ENCODE measurements at places on chromosomes 1 and 21.

DNA sequence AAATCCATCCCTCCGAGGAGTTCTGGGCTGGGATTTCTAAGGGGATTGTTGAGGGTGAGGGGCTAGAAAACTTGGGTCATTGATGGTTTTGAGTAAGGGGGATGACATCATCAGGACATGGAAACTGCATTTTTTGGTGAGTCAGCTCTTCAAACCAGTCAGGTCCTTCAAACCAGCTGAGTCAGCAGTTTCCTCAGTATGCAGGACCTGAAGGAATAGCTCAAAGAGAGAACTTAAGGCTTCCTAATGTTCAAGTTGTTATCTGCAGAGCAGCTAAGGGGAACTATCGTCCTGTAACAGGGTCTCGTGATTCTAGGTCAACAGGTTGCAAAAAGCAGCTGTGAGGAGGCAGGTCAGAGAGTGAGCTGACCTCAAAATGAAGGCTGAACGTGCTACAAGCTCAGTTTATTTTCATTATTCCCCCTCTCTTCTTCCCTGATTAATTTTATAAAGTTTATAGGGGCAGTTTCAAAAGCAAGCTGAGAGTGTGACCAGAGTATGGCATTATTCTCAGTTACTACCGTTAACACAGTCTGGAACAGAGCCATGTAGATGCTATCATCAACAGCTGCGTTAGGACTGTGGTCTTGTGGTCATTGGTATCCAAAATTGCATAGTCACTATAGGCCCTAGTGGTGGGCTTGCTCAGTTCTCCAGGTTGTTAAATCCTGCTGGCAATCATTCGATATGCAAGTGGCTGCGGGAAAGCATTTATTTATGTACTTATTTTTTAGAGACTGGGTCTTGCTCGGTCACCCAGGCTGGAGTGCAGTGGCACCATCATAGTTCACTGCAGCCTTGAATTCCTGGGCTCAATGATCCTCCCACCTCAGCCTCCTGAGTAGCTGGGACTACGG, 10.7 kb upstream of the SDC3 start:
- DNase-seq = no peak

GRCh38 chr1:167359295-167359694, 138.6 kb downstream of the POU2F1 start:
- DNase-seq = no peak

DNA sequence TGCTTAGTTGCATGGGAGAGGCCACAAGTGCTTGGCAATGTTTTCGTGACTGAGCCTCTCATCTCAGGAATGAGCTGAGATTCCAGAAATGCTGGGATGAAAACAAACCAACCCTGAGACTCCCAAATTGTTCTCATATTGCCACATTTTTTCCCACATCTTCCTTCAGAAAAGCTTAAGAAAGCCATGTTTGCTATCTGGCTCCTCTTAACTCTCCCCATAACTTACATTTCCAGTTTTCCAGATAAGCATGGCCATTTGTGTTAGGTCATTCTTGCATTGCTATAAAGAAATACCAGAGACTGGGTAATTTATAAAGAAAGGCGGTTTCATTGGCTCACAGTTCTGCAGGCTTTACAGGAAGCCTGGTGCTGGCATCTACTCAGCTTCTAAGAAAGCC, 17.2 kb downstream of the DSCAM start:
- no peak for DNase-seq

DNA sequence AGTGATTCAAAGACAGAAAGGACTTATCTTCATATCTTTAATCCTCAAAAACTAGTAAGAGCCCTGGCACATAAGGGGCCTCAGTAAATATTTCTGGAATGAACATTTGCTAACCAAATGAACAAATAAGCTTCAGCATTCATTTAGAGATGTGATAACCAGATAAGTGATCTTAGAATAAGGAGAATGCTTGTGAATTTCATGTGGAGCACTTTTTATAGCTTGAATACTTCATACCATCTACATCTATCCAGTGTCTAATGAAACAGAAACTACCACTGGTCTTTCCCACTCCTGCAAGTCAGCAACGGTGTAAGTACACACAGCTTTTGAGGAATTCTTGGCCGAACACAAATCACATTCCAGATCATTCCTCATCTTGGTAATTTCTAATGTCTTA, 38.5 kb downstream of the EDEM3 start:
- no peak for DNase-seq

DNA sequence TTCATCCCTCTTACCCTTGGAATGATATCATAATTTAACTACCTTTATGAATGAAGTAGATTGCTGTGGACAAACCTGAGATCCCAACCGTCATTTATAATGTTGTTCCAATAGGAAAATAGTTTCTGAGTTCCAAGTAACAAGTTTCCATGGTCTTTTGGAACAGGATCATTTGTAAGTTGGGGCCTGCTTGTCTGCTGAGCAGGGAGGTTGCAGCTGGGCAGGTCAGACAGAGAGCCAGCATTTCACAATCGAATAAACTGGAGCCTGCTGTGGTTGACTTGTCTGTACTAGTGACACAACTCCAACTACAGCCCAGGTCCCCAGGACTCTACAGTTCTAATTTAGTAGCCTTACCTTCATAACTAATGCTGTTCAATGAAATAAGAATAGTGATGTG, 18.6 kb upstream of the RALGPS2 start:
- DNase-seq = no peak

DNA sequence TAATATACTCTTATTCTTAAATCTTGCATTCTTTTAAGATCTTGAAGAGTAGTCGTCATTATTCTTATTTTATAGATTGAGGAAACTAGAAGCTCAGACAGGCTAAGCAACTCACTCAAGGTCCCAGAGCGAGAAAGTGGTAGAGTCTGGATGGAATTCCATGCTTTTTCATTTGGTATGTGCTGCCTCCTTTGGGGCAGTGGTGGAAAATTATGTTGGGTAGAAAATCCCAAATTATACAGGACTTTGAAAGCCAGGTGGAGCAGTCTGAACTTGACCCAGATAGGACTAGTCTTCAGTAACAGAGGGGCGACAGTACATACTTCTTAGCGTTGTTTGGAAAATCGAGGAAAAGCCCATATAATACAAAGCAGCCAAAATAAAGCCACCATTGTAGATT, 205.6 kb downstream of the ATG4C start:
- DNase-seq = no peak

DNA sequence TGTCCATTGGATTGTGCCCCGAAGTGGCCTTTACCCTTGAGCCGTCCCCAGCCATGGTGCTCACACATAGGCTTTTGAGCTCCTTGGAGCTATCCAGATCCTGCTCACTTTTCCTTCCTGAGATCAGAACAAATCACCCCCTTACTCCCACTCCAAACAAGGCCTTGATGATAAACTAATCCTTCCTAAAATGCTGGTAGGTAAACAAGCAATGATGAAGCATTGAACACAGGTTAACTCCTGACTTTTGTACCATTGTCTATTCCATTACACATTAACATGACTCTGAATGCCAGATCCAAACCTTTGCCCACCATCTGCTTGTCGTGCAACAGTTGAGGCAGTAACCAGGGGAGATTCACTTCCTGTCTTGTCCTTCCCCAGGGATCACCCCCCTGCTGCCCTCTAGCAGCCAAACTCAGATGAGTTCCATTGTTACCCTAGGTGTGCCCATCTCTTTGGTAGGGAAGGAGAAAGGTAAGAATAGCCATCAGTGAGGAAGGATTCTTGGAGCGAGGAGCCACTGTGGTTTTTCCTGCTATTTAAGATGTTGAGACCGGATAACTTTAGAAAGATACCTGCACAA, 79.5 kb upstream of the DNAJC6 start:
- no peak for DNase-seq

DNA sequence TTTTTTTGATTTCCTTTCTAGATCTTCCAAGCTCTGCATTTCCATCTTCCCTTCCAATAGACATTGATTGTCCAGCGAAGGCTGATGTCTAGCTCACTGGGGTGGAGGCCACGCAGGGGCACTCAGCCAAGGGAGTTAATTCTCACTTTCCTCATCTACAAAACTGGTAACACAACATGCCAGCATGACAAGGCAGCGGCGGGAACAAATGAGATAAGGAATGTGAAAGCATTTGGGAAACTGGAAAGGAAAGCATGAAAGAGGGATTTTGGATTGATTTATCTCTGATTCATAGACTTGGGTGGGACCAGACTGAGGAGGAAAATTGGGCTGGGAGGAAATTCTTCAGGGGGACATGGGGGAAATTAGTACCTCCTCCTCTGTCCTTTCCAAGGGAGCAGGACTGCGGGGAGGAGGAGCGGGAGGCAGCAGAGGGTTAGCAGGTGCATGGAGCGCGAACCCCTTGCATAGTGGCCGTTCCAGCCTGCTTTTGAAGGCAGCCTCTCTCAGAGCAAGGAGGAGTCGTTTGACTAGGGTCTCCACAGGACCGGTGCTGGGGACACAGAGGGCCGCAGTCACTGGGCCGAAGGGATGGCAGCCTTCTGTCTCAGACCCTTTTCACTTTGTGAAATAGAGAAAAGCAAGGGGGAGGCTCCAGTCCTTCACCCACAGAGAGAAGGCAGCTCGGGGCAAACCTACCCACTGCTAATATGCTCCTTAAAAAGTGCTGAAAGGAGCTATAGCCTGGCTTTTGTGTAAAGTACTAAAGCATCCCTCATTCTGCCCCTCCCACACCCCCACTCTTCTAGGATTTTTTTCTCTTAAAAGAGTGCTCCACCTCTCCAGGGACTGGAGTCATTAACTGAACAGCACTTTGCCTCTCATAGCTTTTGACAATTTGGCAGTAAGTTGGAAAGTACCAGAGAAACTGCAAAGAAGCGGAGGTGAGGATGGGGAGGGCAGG, 89.2 kb downstream of the PLXNA2 start:
- DNase-seq = no peak

DNA sequence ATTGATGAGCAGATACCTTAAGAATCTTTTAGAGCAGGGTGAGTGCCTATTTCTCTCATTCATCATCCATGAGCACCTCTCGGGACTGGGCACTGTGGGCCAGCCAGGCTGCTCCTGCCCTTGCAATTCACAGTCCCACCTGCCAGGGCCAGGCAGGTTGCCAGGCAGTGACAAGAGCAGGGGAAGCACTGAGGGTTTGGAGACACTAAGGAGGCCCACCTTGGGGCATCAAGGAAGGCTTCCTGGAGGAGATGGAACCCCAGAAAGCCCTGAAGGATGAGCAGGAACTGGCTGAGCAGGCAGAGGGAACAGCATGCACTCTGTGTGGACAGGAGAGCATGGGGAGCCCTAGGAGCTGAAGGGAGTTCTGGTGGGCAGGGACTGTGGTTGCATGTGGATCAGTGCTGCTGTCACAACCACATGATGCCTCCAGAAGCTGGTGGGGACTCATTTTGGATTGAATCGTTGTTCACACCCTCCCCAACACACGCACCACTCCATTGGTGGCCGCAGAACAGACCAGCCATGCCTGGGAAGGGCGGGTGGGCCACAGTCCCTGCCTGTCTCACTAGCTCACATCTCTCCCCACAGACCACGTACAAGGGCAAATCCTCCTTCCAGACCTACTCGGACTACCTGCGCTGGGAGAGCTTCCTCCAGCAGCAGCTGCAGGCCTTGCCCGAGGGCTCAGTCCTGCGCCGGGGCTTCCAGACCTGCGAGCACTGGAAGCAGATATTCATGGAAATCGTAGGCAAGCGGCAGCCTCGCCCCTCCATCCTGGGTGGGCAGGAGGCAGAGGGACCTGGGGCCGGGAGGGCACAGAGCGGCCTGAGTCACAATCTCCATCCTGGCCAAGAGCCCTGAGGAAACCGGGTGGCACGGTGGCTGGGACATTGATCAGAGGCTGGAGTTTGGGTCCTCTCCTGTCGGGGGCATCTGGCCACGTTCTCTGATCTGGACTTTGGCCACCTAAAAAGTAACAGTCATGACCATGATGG, 55.1 kb downstream of the DISP3 start:
- DNase-seq = no peak

DNA sequence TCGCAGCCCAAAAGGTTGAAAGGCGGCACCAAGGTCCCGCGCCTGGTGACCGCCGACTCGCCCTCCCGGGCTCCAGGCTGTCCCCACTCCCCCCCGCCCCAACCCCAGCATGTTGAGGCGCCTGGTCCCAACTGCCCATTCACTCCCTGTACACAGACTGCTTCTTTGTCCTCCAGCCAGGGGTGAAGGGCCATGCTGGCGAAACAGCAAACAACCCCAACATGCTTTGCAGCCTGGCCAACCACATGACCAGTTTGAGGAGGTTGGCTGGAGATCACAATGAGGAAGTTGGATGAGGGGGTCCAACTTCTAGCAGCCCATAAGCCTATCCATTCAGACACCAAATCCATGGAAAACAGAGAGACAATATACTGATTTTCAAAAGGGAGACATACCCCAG, 13.5 kb downstream of the PDE9A start:
- no peak for DNase-seq

DNA sequence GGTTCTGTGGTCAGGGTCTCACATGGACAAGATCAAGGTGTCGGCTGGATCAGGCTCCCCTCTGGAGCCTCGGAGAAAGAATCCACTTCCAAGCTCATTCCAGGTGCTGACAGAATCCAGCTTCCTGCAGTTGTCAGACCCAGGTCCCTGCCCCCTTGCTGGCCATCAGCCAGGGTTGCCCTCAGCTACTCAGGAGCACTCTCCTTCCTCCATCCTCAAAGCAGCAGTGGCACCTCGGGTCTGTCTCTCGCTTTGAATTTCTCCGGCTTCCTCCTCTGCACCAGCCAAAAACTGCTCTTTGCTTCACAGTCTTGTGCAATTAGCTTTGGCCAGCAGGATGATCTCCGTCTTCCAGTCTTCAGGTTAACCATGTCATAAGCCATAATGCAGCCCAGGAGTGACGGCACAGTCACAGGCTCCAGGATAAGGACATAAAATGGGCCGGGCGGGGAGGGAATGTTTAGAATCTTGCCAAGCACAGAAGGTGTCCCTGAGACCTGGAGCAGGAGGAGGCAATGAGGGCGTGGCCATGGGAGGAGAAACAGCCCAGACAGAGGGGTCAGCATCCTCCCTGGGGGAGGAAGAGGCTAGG, 79.4 kb upstream of the SLC25A33 start:
- DNase-seq = no peak

DNA sequence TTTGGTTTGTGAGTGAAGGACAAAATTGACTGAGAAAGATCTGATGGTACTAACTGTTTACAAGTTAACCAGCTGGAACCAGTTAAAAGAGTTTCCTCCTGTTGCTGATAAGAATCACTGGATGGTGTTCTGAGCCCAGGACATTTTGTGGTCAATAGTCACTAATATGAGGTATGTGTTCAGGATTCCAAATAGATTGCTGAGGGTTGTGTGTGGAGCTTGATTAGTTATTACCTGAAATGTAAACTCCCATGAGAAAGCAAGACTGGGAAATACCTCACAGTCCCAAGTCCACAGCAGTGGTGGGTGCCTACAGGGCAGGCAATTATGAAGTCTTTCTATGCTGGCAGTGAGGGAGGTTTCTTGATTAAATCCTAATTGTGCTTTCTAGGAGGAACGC, 164.6 kb downstream of the DNM3 start:
- DNase-seq = no peak

GRCh38 chr1:119771770-119772169, 3.1 kb upstream of the HMGCS2 start:
- DNase-seq = no peak

GRCh38 chr1:13754510-13755103, 54.6 kb downstream of the PRDM2 start:
- DNase-seq = no peak

Measured in omental fat pad (tissue), 4 donors.